Endothelial cell (in vitro differentiated cells): ENCODE measurements at places on chromosomes 5 and 9. TPM values are rescaled to one million over a fixed set of nuclear protein-coding genes. Genes with fewer than 3 reads are reported as not detected.

DNA sequence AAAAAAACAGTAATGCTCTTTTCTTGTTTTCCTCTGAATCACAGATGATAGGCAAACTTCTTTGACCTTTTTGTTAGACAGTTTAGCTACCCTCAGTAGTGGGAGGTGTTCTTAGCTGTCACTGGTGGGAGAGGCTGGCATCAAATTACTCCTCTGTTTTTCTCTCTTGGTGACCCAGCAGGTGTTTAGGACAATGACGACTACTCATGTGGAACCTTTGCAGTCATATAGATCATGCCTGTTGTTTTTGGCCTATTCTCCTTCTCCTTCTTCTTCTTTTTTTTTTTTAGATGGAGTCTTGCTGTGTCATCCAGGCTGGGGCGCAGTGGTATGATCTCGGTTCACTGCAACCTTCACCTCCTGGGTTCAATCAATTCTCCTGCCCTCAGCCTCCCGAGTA, 15.4 kb upstream of the NPR2 start:
- DNase-seq = no peak

DNA sequence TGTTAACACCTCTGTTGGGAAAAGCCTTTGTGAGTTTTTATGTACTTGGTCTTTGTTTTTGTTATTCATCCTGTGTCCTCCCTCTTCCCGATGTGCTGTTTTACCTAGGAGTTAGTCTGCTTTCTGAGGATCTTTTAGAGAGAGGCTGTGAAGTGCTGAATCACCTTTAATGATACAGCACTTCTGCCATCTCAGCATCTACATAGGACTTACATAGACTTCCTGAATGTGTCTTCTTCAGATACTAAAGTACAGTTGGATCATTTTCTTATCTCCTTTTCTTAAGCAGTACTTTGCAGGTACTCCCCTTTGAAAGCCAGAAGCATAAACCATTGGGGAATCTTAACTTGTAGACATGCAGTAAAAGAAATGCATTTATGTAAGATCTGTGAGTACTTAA, 31.5 kb downstream of the OTULIN start:
- DNase-seq = no peak

GRCh38 chr5:51960617-51961121, 577.4 kb downstream of the ISL1 start:
- DNase-seq = no peak

DNA sequence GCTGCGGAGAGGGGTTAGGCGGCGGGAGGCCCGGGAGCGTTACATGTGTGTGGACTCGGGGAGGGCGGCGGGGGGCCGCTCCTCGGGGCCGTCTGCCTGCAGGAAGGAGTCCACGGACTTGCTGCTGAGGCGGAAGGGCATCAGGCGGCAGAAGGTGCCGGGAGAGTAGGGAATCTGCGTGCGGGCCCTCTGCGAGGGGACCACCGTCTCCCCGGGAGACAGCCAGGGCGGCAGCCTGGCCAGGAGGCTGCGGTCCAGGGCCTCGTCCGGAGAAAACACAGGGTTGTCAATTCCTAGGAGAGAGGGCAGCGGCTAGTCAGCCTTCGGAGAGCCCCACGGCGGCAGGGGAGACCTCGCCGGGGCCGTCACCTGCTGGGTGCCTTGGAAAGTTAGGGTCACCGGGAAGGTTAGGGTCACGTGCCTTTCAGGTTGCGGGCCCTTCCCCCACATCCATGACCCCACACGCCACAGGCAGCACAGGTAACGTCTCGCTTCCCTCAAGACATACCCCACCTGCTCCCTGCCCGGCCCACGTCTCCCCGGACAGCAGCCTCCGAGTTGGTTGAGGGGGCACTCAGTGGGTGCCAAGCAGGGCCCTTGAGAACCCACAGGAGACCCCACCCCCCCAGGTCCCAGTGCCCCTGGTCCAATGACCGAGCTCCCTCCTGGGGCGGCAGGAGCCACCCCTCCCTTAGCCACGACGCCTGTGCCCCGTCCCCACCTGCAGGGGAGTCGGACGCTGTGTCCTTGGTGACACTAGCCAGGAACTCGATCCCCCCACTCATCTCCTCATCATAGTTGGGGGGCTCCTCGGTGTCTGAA, 32.1 kb downstream of the EXOC3 start:
- no peak for DNase-seq

DNA sequence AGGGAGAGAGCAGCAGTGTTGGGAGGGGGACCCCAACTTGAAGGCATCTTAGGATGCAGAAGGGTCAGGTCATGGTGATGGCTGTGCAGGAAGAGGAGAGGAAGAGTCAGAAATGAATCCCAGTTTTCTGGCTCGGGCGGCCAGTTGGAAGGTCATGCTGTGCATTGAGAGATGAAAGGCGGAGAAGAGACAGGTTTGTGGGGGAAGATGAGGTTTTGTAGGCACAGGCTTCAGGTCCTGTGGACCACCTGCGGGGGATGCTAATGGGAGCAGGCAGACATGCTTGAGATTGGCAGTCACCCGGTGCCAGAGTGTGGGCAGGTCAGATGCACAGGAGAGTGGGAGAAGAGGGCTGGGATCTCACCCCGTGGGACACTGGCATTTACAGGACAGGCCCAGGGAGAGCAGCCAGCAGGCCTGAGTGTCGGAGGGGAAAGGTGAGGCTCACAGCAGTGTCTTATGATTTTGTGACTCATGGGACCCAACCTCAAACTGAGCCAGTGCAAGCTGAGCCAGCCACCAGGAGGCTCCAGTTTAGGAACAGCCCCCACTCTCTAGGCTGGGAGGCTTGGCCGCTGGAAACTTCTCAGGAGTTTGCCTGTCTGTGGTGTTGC, 17.5 kb downstream of the STXBP1 start:
- DNase-seq = no peak

DNA sequence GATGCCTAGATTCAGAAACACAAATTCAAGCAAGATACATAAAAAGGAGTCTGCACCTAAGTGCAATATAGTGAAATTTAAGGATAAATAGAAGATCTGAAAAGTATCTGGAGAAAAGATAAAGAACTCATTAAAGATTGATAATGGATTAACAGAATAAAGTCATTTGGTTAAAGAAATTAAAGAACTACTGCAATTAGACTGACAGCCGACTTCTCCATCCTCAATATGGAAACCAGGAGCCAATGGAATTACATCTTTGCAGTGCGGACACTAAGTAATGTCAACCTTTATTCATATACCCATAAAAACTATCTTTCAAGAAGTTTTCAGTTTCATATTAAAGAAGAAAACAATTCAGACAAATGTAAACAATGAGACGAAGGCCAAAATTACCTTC, 81.0 kb downstream of the MRPL36 start:
- DNase-seq = no peak

- no peak for DNase-seq
Observed at GRCh38 chr9:88536951-88537760, 2.2 kb downstream of the NXNL2 start.

GRCh38 chr9:98775831-98776441, 20.4 kb downstream of the ANKS6 start:
- peak; percentile 72 for DNase-seq

- DNase-seq = no peak
Observed at GRCh38 chr5:132095424-132095972, 21.9 kb downstream of the CSF2 start.

GRCh38 chr9:4886698-4887097, 94.0 kb downstream of the RCL1 start:
- no peak for DNase-seq

- no peak for DNase-seq
Observed at GRCh38 chr9:130301483-130302286, 36.1 kb downstream of the HMCN2 start.

- no peak for DNase-seq
Observed at GRCh38 chr5:139116100-139116655, 82.0 kb downstream of the SIL1 start.

The CYSRT1 gene
- 1.4 TPM for total RNA-seq

The AK8 gene
- total RNA-seq = 2.0 TPM

The PCA3 gene
- total RNA-seq = 0.62 TPM

The ACTL7A gene
- not detected for total RNA-seq
